Smooth muscle cell of the coronary artery (primary cell): ENCODE measurements at places on chromosomes 4 and X. TPM values are rescaled to one million over a fixed set of nuclear protein-coding genes. Genes with fewer than 3 reads are reported as not detected.

The UFSP2 gene
- total RNA-seq: 42.8 and 43.9 TPM in 2 replicates

The CXCR3 gene
- not detected in 2 replicates for total RNA-seq

The SRPK3 gene
- total RNA-seq: under 0.01 and 0.30 TPM in 2 replicates

The AMBN gene
- not detected in 2 replicates for total RNA-seq

The NKX3-2 gene
- total RNA-seq: 0.15 TPM in 1 of 2 replicates, not detected in the other

The GPR173 gene
- 1.4 and 4.2 TPM in 2 replicates for total RNA-seq

The COL4A5 gene
- total RNA-seq: 4.4 and 62.7 TPM in 2 replicates

The RCHY1 gene
- 24.7 and 58.5 TPM in 2 replicates for total RNA-seq
